ENCODE measurements at places on chromosomes 2 and 18.

DNA sequence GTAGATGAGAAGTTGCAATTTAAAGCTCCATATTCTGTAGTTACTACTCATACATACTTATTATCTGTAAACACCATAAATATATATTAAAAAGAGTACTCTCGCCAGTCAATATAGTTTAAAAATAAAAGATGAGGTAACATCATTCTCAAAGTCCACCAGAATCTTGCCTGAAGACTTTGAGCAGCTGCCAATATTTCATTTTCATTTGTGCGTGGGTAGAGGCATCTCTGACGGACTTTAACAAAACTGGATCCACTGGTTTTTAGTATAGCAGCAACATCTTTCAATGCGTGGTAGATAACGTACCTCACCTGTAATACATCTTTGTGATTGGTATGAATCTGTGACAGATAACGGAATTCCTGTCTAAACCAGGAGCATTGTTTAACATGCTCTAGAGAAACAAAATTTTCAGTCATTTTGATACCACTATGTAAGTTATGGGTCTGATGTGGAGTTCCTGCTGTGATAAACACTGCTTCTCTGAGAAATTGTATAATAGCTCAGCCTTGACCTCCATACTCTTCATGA, 45.0 kb downstream of the WDR75 start:
- no peak for DNase-seq

GRCh38 chr2:224658780-224659405, 57.3 kb downstream of the CCDC195 start:
- DNase-seq: no peak

DNA sequence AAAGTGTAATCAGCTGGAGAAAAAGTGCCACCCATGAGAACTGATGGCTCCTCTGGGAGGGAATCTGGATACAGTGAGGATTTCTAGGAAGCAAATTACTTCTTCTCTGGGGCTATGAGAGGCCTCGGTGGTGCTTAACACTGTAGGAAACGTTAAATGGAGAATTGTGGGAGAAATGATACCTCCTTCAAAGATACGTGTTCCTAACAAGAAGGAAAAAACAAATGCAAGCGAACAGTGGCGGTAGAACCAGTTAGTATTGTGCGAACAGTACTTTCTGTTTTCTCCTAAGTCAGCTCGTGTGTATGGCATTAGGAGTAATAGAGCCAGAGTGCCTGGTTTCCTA, 587 bp upstream of the MTIF2 start:
- no peak for DNase-seq

DNA sequence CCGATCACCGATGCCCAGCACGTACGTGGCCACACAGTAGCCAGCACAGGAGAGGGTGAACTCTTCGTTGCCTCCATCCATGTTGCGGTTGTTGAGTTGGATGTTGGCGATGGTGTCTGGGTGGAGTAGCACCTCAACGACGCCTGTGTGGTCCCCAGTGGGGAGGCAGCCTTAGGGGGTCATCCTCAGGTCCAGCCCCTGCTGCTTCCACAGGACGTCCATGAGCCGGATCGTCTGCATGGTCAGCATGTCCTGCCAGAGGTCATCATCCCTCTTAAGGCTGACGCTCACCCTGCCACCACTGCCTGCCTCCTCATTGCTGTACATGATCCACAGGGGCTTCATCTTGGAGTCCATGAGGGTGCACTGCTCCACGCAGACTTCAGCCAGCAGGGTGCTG, 369.3 kb downstream of the CMPK2 start:
- no peak for DNase-seq

DNA sequence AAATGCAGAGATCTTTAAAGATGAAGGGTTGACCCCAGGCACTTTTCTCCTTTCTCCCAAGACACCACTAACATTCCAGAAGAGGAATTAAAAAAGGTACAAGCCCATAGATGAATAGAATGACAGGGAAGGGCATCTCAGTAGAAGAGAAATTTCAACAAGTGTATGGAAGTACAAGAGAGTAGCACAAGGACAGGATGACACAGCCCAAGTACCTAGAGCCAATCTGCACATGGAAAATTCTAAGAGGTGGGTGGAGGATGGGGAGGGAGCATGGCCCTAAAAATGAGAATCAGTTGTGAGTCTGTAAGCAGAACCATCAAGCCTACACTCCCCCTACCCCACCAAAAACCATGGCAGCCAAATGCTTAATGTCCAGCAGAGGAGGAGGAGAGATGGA, 39.7 kb upstream of the LOXHD1 start:
- DNase-seq: no peak

GRCh38 chr2:145563741-145564615, 1044.1 kb upstream of the ZEB2 start:
- no peak for DNase-seq

GRCh38 chr2:213415093-213415492, 130.8 kb downstream of the SPAG16 start:
- no peak for DNase-seq

DNA sequence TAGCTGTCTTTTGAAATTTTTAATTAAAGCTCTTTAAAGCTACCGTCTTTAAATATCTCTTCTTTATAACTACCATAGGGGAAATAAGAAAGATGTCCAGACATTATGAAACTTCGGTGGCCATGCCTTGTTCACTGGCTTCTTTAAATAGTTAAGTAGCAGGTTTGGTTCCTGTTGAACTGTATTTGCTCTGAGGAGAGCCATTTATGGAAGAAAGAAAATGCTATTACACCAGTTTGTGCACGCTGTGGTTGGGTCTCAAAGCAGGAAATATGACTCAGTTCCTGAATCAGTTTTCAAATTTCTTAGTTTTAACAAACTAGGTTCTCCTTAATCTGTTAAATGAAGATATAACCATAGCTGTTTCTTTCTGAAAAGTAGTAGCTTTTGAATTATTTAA, 12.2 kb downstream of the ARPC2 start:
- DNase-seq: peak; percentile 5

DNA sequence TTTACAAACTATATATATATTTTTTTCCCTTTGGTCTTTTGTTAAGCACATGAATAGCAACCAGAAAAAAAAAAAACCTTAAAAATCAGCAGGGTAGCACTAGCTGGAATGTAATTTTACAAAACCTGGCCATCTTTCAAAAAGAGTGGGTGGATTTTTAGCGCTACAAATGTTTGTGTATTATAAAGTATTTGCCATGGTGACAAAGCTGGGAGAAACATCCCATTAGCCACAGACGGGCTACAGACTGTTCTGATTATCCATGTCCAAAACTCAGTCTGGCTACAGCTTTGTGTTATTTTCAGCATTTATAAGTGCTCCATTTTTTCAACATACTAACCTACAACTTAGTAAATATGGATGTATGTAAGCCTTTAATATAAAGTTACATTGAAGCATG, 249.5 kb upstream of the TANK start:
- no peak for DNase-seq

DNA sequence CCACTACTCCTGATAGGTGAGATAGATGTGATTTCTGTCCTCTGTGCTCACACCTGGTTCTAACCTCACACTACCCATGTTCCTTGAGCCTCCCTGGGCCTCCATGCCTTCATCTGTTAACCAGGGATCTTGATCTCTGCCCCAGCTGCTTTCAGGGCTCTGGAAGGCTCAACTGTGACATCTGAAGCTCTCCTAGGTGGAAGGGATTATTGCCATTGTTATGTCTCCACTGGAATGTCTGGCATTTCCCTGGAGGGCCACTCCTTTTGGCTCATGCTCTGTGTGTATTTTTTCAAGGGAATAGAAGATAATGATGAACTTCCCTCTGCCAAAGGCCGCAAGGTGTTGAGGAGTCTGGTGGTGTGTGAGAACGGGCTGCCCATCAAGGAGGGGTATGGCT, 41.2 kb downstream of the PCARE start:
- DNase-seq: no peak

DNA sequence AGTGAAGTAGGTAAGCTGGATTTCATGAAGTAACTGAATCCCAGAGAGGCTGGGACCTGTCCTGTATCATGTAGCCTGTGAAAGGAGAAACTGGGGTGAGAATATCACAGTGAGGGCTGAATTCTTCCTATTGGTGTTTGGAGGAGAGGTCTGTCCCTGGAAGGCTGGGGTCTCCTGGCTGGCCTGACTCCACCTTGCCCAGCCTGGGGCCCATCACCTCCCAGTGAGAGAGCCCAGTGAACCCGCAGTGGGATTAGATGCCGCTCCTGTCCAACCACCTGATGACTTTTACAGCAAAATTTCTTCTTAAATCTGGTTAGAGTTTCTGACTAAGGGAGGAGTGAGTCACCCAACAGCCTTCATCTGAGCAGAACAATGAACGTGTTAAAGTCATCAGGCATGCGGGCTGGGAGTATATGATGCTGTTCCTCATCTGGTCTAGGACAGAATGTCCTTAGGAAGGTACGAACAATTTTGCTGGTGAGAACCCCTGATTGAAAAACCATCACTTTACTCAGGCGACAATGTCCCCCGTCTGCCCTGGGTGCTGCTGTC, 152.9 kb downstream of the LPIN1 start:
- no peak for DNase-seq

GRCh38 chr2:239365782-239366435, 34.9 kb downstream of the HDAC4 start:
- DNase-seq: no peak

DNA sequence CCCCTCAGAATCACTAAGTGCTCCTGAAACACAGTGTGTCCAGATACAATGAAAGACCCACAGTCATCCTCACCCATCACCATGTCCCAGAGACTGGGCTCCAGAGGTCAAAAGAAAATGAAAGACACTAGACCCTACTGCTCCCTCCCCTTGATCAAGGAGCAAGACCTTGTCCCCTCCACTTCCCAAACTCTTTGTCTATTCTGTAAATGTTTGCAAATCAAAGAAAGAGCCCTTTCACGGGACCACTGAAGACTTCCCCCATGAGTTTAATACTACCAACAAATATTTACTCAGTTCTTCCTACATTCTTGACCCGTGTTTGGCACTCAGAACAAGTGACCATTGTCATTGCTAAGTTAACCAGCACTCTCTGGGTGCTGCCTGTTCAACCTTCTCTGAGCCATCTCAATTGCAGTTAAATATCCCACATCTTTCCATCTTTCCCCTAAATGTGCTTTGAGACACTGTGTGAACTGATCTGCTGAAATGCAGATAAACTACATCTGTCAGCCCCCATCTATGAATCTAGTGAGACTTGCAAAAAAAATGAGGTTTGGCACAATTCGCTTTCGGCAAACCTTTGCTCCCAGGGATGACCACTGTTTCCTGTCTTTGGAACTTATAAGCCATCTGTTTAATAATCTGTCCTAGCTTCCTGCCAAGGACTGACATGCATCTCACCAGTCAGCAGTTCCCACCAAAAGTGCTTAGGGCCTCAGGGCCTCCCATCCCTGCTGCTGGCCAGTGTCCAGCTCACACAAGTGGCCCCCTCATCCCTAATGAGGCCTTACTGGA, 170.3 kb downstream of the GFPT1 start:
- DNase-seq: no peak

GRCh38 chr2:205670292-205670691, 12.0 kb upstream of the NRP2 start:
- no peak for DNase-seq

- DNase-seq: no peak
Observed at GRCh38 chr2:159093497-159093896, 125.1 kb downstream of the TANC1 start.

DNA sequence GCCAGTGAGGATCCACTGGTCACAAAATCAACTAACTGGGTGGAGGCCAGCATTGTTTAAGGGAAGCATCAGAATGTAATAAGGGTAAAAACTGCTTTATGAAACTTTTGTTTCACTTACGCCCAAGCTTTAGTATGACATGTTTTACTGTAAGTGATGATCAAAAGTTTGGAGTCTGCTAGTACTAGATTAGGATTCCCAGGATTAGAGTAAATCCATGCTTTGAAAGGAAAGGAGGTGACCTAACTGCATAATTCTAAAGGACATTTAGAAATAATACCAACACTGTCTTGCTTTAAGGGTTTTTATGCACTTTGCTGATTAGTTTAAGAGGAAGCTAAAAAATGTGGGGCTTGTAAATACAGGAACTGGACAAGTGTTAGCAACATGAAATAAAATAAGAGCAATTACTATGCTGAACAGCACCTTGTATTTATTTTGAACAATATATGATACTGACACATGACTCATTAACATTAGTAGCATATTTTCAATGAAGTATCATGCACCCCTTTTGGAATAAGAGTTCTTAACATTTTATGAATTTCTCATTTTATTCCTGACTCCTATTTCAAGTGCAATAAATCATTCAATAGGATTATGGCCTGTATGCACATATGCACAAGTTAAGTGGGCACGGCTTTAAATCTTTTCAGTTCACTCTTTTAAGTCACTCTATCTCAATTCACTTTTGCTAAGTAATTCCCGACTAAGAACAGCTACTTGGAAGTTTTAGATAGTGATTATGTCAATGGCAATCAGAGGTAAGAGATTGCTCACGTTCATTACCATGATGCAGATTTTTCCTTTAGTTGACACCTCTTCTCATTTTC, 62.5 kb downstream of the STK39 start:
- no peak for DNase-seq

DNA sequence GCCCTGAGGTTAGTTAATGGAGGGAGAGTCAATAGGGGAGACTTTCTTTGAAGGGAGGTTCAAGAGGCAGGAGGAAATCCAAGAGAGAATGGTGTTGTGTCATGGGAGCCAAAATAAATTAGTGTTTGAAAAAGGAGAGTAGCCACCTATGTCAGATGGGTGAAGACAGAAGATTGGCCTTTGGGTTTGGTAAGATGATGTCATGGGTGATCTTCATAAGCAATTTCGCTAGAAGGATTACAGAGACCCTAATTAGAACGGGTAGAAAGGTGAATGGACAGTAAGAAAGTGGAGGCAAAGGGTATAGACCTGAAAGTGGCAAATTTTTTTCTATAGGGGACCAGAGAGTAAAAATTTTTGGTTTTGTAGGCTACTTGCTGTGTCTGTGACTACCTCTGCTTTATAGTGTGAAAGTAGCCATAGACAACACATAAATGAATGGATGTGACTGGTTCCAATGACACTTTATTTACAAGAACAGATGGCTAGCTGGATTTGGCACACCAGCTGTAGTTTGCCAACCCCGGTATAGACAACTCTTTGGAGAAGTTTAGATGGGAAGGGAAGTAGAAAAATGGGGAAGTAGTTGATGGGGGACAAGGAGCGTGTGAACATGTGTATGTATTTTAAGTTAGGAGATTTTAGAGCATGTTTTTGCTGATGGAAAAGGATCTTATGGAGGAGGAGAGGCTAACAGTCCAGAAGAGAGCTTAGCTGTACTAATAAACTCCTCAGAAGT, 9.3 kb downstream of the STAMBP start:
- DNase-seq: no peak

GRCh38 chr2:172239944-172240590, 137.4 kb upstream of the DLX2 start:
- no peak for DNase-seq

- DNase-seq: no peak
Observed at GRCh38 chr2:42336361-42336965, 24.6 kb downstream of the COX7A2L start.

DNA sequence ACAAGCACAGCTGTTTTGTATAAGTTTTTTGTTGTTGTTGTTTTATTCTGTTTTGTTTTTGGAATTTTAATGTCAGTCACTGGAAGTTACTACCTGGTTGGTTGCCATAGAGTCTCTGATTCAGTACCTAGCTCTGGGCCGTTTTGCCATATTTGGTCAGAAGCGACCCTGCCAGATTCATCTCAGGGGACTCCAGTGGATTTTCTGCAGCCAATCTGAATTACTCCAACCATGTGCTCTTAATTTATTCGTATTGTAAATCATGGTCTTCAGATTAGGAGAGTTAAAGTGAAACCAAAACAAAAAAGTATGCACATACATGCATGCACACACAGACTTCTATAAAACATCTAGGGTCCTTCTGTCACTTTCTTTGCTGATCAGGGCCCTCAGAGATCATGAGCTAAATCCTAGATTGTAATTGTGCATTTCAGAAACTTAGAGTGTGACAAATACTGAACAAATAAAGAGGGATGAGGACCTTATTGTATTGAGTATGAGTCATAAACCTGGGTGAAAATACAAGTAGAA, 317.4 kb upstream of the UBE2E3 start:
- DNase-seq: no peak
